ENCODE measurements at places on chromosomes 6 and 20.

DNA sequence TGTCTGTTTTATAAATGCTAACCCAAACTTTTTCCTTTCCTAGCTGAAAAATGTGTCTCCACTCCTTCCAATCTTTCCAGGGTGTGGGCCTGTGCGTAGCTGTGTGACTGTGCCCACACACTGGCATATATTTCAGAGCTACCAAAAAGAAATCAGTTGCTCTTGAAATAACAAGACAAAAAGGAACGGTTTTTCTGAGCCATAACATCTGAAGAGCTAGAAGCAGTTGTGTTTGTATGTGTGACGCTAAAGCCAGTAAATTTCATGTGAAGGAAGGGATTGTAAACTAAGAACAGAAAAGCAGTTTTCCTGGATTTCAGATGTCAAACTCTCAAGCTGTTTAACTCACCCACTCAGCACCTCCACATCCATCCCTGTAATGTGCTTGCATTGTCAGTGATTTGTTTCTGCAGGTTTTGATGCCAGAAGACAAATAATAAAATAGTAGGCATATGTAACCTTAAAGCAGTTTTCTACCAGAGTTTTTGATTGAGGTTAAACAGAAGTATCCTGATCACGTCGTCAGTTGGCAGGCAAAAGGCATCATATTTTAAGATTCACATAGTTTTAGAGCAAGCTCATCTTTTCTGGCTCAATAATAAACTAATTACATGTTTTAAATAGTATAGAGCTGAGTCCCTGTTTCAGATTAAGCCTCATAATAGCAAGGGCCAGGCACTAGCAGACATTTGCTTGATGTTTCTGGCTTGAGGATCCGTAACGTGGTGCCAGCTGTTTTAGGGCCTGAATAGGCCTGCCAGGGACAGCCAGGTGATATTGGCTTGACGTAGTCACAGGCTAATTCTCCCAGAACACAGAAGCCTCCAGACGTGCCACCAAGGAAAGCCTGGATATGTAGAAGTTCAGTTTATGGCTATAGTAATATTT, 90.9 kb downstream of the FOXO3 start:
- peak; percentile 73 for DNase-seq

- no peak for DNase-seq
These were observed 499 bp downstream of the TTI1 start for GRCh38 chr20:38032585-38033329.

DNA sequence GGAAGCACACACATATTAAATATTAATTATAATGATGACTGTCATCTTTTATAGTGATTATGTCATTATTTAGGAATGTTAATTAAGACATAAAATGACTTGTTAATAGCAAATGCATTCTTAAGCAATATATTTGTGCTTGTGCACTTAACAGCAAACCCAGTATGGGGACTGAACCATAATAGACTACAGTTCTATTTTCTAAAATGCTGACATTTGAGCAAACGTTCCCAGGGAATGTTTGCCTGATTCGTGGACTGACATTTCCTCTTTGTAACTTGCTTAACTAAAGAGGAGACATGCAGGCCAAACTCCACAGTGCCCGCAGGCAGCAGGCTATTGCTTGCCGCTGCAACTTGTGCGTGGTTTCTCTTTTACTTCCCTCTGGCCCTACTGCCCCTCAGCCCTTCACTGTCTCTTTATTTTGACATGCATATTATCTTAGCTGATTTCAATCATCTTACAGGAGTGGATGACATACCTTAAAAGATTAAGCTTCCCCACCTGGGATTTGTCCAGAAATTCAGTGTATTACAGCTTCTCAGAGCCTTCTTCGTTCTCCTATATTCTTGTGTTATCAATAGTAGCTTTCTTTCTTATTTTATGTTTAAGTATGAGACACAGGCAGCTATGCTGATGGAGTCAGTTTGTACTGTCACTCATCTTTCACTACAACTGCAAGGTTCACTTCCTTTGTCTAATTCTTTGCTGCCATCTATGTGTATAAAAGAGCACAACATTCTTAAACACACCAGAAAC, 141.5 kb downstream of the GMDS start:
- DNase-seq, result peak; percentile 68

- peak; percentile 87 for DNase-seq
These were observed 95.4 kb upstream of the MRPS10 start for GRCh38 chr6:42313038-42313437.

DNA sequence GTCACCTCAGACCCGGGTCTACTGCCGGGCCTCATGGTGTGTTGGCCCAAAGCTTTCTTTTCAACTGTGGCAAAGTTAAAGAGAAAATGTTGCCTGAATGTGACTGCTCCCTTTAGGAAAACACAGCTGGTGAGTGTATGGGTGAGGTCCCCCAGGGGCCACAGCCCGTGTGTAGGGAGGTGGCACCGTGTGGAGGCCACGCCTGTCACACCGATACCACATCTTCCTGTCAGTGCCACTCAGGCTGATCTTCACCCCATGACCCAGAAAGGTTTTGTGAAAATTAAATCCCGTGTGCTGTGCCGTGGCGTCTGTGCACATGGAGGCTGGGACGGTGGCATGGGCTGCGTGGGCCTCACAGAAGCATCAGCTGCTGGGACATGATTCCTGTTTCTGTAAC, 10.7 kb upstream of the ADRM1 start:
- no peak for DNase-seq

DNA sequence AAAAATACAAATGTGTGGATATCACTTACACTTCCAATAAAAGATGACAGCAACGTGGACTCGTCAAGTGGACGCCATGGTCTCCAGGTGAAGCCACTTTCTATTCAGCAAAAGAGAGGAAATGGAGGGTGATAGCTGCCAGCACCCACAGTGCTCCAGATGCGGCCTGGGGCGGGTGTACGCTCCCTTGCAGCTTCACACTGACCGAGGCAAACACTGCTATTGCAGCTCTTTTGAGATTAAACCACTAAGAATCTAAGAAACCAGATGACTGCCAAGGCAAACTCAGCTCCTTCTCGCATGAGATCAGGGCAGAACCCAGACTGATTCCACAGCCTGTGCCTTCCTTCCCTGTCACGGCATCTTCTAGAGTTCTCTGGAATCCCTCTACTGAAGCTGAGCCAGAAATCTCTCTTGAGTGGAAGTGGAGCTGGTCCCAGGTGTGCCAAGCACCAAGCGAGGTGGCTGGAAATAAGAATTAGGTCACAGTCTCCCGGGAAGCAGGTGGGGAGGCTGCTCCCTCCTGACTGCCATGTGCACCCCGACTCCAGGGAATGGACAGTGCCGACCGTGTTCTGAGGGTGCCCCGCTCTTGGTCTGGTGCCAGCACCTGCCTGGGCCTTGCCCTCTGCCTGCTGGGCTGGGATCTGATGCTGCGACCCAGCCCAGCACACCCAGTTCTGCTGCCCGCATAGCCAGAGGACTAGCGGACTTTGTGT, 90.1 kb upstream of the AFDN start:
- DNase-seq, result no peak

GRCh38 chr6:124869416-124869815, 92.8 kb upstream of the RNF217 start:
- peak; percentile 20 for DNase-seq

GRCh38 chr6:159608961-159609651, 83.9 kb downstream of the SOD2 start:
- peak; percentile 36 for DNase-seq

DNA sequence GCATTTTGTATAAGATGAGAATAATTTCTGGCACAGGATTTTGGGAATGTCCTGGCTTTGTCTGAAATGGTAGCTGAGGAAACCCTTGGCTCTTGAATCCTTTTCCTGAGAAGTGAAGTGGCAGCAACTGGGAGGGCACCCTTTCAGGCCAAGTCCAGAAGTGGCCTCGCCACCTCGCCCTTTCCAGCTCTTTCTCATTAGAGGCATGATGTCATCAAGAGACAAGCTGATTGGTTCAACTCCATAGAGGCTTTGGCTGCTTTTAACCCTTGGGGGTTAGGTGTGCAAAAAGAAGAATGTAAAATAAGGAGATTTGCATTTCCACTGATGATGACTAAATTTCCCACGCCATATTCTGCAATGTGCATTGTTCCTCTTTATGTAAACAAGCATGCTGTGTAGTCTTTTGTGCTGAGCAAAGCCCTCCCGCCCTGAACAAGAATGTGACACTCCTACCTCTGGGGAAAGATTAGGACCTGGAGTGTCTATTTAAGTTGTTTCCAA, 116.5 kb downstream of the TCP11 start:
- peak; percentile 73 for DNase-seq

GRCh38 chr6:140281236-140281635, 906.8 kb upstream of the CITED2 start:
- peak; percentile 68 for DNase-seq

DNA sequence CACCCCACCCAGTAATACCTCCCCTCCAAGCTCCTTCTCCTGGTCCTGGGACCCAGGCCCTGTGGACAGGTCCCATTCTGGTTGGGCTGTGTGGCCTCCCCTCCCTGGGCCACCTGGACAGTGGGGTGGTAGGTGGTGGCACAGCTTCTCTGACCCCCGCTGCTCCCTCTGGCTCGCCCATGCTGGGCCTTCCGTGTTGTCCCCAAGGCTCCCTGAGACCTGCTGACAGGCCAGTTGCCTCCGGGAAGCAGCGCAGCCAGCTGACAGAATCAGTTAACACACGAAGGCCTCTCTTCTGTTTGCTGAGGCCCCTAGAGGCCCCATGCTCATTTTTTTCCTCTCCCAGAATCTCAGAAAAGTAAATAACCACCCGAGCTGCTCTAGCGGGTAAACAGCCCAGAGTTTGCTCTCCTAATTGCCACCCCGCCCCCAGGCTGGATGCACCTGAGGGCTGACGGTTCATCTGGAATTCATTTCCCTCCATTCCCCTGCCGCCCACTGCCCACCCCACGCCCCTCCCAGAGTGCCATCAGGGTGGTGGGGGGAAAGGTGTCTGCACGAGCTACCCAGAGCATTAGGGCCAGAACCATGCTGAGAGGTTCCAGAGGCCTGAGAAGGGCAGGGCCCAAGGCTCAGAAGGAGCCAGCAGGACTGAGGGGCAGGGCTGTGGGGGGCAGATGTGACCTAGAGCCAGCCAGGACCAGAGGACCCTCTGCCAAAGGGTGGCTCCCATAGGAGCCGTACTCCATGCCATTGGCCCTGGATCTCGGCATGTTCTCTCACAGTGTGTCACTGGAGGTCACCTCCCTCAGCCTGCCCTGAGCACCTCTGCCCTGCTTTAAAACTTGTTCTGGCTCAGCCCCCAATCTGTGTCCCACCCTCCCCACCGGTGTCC, 157.5 kb downstream of the GRM4 start:
- no peak for DNase-seq

GRCh38 chr6:4397307-4397706, 261.9 kb upstream of the ECI2 start:
- DNase-seq, result no peak

GRCh38 chr20:62682912-62683517, 25.6 kb upstream of the NTSR1 start:
- no peak for DNase-seq

DNA sequence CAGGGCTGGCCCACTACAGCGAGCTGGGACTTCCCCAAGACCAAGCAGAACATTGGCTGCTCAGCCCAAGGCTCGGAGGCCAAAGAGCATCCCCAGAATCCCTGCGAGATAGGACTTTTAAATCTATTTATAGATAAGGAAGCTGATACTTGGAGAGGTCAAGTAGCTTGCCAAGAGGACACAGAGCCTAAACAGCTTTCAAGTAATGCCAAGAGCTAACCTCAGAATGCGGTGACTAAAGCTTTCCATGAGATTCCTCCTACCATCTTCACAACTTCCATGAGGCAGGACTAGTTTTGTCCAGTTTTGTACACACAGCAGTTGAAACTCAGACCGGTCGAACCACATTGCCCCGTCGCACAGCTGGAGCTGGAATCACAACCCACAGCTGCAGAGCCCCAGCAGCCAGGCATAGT, 168.1 kb upstream of the TOP1 start:
- DNase-seq, result peak; percentile 98

GRCh38 chr6:16698997-16699868, 62.0 kb downstream of the ATXN1 start:
- DNase-seq, result peak; percentile 87

DNA sequence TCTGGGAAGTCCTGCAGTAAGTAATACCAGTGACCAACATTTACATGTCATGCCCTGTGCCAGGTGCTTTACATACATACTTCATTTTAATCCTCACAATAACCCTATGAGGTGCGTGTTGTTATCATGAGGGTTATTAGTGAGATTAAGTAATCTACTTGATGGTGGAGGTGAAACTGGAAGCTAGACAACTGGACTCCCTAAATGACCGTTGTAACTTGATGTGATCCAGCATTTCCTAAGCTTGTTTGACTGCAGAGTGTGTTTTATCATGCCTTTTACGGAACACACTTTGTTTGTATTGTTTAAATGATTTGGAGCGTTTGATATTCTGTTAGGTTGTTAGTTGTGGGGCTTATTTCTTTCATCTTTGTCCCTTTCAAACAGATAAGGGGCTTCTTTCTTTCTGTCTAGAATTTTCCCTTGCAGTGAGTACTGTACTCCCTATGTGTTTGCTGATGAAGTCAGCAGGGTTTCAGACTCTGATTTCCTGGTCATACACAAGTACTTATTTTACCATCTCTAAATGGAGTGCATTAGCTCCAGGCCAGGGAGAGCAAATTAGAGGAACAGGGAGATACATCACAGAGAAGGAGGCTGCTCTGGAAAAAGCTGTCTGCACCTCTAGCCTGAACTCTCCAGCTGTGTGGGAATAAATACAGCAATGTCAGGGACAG, 29.7 kb downstream of the CHMP4B start:
- no peak for DNase-seq

DNA sequence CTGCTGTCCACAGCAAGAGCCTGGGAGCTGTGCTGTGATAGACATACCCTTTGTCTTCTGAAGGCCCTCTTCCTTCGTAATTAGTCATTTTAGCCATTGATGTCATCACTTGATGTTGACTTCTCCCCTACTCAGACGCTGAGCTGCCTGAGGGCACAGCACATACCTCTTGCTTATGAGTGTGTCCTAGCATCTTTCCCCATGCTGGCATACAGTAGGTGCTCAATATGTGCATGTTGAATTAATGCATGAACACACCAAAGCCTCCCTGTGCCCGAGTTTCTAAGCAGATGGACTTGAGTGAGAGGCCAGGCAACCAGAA, 35.8 kb upstream of the FAM83D start:
- DNase-seq, result peak; percentile 41

DNA sequence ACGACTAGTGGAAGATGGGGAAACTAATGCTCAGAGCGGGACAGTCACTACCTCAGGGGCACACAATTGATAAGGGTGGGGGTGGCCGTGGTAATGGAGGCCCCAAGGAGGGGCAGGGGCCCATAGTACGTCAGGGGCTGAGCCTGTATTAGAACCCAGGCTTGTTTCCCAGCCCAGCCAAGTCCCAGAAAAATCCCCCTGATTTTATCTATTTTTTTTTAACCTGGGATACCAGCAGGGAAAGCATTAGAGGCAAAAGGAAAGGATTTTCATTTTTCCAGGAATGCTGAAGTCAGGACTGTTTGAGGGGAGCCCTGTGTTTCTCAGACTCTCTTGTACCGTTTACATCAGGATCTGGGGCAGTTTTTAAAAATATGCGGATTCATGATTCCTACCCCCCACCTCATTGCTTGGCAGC, 382 bp downstream of the MYH7B start:
- no peak for DNase-seq
